ENCODE measurements at places on chromosomes 5 and 9.

- no peak for DNase-seq
Measured at GRCh38 chr5:17356551-17356950, 139.1 kb downstream of the BASP1 start.

- peak; percentile 16 for DNase-seq
Measured at GRCh38 chr5:154038261-154038706, 426 bp downstream of the FAM114A2 start.

DNA sequence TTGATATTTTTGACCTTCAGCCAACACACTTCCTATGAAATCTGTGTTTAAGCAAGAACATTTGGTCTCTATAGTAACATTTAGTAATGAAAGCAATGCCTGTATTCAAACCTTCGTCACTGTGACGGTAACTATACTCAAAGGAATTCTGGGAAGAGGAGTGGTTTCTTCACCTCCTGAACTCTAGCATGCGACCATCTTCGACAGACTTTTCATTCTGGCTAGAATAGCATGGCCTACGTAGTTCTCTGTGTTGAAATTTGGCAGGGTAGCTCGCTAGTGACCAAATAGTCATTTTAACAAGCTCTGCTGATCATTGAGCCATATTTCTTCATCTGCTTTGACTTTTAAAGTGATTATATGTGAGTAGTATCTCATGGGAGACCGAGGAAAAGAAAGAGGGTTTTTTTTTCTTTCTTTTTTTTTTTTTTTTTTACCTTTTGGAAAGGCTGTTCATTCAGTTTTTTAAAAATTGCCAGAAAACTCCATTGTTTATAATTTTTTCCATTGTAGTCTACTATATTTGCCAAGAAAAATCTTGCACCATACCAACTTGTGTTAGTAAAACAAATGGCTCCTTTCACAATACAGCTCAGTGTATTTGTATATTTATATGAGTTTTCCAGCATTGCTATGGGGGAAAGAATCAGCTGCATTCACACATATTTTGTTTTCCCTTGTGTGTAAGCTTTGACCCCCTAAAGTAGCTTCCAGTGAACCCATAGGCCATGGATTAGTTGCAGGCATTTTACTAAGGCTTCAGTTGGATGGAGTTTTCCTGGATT is 166.8 kb downstream of the NNT start:
- no peak for DNase-seq

GRCh38 chr9:114633438-114634089 is 22.5 kb downstream of the TMEM268 start:
- no peak for DNase-seq

GRCh38 chr9:21154018-21154608 is 12.3 kb downstream of the IFNA21 start:
- no peak for DNase-seq

All from prostate gland (tissue), 2 donors.